Caki2 (cell line): ENCODE measurements at places on chromosomes 11 and 22.

DNA sequence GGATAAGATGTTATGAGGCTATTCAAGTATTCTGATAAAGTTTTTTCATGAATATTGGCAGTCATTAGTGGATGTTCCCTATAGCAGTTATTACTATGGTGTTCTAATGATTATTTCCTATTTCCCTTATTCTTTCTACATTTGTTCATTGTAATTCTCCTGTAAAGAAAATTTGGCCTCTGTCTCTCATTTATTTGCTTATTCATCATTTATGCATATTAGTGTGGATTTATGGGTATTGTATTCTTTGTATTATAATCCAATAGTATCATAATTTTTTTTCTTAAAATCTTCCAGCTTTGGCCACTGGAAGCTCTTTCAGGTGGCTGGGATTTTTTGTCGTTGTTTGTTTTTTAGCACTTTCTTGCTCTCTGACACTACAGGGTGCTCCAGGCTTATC, 47.3 kb downstream of the JAM3 start:
- no peak for DNase-seq

DNA sequence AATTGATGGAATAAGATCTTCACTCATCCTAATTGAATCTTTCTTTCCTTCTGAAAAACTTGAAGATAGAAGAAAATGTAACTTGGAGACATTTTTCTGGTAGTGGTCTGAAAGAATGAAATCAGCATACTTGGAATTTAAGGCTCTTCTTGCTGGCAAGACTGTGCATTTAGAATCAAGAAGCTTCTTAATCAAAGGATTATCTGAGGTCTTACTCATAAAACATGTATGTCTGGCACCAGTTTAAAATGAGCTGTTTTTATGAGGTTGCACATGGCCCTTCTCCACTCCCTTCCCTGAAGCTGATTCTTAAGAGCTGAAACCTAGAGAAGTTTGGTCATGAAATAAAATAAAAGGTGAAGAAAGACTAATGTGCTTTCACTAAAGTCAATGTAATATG, 77.3 kb downstream of the ARHGEF12 start:
- DNase-seq = no peak

DNA sequence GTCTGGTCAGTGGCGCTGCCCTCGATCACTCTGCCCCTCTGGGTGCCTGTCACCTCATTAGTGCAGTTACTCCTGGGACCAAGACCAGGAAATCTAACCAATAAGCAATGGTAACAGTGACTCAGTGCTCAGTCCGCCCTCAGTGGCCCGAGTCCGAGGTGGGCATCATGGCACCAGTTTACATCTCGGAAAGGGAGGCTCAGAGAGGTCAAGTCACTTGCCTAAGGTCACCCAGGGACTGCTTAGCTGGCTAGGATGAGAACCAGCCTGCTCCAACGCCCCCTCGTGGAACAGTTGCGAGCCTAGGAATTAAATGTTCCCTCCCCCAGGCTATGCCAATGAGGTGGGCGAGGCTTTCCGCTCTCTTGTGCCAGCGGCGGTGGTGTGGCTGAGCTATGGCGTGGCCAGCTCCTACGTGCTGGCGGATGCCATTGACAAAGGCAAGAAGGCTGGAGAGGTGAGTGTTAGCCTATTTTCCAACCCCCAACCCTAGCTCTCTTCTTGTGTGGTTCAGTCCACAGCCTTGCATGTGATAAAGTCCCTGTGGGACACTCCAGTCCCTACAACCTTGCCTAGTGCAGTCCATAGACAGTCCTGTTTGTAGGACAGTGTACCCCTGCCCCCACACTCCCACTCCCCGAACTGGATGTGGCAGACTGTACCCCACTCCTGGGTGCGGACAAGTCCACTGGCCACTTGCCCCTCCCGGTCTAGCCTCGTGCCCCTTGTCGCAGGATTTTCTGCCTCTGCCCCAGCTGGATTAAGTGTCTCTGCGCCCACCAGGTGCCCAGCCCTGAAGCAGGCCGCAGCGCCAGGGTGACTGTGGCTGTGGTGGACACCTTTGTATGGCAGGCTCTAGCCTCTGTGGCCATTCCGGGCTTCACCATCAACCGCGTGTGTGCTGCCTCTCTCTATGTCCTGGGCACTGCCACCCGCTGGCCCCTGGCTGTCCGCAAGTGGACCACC, 1.1 kb downstream of the MTFP1 start:
- peak; percentile 96 for DNase-seq

DNA sequence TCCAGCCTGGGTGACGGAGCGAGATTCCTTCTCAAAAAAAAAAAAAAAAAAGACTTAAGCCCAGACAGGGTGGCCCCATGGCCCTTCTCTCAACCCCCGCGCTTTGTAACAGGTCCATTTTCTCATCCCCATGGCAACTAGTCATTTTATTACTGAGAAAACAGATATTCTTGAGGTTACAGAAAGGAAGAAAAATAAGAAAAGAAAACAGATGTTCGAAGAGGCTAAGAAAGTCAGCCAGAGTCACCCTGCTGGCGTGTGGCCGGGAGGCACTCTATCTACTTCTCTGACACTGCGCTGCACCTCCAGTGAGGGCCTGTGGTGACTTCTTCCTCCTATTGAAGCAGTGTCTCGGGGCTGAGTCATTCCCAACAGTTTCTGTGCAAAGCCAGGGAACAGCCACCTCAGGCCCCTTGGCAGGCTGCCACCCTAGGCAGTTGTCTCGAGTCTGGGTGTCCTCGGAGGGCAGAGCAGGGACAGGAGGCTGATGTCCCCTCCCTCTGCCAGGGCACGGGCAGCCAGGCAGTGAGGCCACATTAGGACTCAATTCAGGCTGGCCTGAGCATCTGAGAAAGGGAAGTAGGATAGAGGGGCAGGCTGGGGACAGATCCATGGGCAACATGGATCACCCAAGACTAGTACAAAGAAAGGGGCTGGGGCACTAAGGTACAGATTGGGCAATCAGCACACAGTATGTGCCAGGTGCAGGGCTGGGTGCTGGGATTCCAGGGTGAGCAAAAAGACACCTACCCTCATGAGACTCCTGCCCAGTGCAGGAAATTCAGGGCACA, 16.4 kb upstream of the SYVN1 start:
- DNase-seq = peak; percentile 94

DNA sequence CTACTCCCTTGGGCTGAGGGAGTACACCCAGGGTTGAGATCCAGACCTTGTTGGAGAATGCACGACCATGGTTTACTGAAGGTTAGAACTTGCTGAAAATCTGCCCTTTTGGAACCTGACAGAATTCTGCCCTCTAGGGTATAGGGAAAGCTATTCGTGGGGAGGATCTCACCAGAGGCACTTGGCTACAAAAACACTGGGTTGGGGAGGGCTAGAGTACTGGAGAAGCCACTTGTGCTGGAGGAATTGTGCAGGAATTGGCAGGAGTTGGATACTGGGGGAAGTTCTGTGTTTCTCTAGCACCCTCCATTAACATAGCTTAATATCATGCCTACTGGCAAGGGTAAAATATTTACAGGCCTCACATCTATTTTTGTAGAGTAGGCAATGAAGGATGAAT, 55.8 kb downstream of the PPME1 start:
- DNase-seq = no peak

DNA sequence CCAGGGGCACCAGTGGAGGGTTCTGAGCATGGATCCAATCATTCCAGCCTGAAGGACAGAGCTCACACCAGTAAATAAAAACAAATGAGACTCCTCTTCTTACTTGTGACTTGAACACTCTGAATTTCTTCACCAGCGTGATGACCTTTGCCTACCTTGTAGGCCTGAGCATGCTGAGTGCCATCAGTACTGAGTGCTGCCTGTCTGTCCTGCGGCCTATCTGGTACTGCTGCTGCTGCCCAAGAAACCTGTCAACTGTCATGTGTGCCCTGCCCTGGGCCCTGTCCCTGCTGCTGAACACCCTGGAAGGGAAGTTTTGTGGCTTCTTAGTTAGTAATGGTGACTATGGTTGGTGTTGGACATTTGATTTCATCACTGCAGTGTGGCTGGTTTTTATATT, 23.9 kb downstream of the MRGPRX4 start:
- no peak for DNase-seq
